Activated T-helper 1 cell treated with Interleukin-2 at 50 U/mL for 16 hours (primary cell): ENCODE measurements at places on chromosomes 5 and 9.
A peak's percentile ranks its signal among the peaks of the same experiment; 100 is the strongest.

GRCh38 chr9:13806714-13807113, 507.2 kb downstream of the NFIB start:
- no peak for DNase-seq

- DNase-seq, result no peak
Observed at GRCh38 chr5:138274189-138274853, at the start of gene GFRA3. GFRA3 (minus strand) TSS chr5:138274621; CDS start chr5:138274424, 197 bp downstream.

- no peak for DNase-seq
Observed at GRCh38 chr5:110053205-110053604, 363.5 kb downstream of the MAN2A1 start.

DNA sequence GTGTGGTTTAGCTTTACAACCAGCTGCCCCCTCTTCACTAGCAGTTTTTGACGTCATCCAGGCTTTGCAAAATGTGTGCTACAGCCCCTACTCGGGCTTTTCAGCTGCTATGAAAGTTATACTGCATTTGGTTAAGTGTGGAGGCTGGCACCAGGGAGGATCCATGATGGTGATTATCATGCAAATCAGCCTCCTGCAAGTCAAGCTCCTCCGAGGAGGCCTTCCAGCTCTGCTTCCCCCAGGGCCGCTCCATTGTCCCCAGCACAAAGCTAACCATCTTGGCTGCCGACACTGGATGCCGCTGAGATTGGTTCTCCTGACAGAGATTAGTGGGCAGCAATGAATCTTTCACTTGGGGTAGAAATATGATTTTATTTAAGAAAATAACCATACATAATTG, 159.6 kb downstream of the NR2F1-AS1 start:
- no peak for DNase-seq

- no peak for DNase-seq
Observed at GRCh38 chr9:68821911-68822310, 116.9 kb downstream of the PIP5K1B start.

GRCh38 chr9:6930827-6931226, 173.1 kb downstream of the KDM4C start:
- no peak for DNase-seq

DNA sequence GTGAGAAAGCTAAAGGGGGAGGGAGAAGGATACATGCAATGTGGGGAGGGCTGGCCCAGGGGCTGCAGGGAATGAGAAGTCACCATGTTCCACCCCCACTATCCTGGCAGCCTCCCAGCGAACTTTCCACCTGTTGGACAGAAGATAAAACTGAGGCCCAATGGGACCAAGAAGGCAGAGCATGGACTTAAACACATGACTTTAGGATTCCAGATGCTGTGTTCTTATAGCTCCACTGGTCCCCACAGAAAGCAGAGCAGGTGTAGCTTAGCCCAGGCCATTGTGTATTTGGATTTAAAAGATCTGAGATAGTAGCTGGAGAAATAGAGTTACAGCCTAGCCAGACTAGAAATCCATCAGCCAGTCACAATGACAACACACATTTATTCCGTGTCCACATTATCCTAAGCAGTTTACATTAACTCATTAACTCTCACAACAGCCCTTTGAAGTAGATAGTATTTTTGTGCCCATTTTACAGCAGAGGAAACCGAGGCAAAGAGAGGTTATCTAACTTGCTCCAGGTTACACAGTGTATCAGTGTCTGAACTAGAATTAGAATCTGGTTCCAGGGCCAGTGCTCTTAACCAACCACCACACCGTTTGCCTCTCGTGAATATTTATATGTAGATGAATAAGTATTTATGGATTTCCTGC, 121.0 kb downstream of the RGS3 start:
- DNase-seq, result no peak

- DNase-seq, result no peak
Observed at GRCh38 chr5:60649288-60649917, 50.6 kb downstream of the DEPDC1B start.

DNA sequence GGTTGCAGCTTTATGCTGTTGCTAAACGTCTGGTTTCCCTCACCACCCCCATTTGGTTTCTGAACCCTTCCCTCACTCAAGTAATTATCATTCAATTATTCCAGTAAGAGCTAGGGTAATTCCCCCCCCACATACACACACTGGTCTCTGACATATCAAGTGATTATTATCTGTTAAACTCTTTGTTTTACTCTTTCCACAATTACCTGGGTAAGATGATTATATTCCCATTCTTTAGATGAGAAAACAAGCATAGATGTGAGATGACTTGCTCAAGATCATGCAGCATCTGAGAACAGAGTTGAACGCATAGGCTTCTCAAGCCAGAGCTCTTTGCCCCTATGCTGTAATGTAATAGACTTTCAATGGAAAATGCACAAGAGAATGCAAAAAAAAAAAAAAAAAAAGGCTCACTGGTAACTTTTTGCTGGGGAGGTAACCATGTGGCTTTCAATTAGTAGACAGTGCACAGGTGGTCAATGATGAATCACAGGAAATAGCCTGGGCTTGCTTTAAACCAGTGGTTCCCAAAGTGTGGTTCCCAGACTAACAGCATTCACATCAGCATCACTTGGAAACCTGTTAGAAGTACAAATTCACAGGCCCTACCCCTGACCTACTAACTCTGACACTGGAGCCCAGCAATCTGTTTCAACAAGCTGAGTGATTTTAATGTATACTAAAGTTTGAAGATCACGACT, 87.6 kb downstream of the PIK3R1 start:
- no peak for DNase-seq

DNA sequence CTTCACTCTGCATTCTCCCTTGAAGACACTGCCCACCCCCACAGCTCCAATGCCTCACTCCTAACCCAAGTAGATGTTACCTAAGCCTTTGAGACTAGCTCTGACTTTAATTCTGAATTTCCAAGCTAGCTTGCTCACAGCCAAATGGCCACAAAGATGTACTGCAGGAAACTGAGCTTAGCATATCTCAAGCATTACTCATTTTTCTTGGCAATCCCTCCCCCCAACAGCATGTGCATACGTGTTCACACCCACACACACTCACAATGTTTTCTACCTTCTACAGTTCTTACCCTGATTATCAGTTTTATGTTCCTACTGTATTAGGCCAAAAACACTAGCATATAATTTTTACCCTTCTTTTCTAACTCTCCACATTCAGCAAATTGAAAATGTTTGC, 13.7 kb upstream of the GRIA1 start:
- DNase-seq, result no peak

DNA sequence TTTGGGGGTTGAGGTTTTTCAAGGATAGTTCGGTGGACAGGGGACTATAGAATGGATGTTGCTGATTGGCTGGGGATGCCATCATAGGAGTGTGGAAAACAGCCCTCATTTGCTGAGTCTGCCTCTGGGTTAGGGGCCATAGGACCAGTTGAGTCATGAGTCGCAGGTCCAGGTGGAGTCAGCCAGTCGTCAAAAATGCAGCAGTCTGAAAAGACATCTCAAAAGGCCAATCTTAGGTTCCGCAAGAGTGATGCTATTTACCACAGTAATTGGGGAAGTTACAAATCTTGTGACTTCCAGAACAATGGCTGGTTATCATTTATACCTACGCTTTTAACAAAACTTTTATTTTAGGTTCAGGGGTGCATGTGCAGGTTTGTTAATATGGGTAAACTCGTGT, 276.0 kb upstream of the DMRT1 start:
- DNase-seq, result no peak

- no peak for DNase-seq
Observed at GRCh38 chr9:136671646-136672430, 9.1 kb downstream of the EGFL7 start.

DNA sequence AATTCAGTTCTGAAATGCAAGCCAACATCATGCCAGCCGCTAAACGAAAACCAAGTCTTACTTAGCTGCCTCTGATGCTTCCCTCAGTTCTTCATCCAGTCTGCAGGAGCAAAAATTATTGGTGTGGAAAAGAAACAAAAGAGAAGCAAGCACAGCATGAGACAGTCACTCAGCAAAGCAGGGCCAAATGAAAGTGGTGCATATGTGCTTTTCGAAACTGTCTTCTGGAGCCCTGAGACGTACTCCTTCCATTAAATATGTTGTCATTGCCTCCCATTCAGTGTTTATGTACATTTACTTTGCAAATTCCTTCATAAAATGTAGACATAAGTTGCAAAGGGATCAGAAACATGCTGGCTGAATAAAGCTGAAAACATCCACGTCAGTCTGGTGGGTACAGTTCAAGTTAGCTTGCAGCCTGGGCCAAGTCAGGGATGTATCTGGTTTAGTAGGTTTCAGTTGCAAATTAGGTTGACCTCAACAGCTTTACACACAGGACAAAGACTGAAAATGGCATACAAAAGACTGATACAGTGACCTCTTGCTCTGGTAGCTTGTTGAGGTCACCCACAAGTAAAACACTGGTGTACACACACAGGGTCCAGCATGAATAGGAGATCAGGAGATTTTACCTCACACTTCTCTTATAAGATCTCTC, 139.7 kb upstream of the PCA3 start:
- DNase-seq, result no peak

DNA sequence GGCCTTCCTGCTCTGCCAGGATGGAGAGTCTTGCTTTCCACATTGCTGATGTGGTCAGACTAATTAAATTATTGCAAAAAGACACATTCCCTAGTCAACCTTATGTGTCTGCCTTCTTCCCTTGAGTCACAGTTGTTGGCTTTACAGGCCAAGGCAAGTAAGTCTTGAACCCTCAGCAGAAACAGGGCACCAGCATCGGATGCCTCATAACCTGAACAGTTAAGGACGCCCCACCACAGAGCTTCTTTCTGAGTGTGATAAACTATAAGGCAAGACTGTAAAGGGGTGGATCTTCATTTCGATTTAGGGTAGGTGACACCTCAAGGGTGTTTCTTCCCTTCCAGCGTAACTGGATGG, 670 bp upstream of the KIF2A start:
- DNase-seq, result no peak

DNA sequence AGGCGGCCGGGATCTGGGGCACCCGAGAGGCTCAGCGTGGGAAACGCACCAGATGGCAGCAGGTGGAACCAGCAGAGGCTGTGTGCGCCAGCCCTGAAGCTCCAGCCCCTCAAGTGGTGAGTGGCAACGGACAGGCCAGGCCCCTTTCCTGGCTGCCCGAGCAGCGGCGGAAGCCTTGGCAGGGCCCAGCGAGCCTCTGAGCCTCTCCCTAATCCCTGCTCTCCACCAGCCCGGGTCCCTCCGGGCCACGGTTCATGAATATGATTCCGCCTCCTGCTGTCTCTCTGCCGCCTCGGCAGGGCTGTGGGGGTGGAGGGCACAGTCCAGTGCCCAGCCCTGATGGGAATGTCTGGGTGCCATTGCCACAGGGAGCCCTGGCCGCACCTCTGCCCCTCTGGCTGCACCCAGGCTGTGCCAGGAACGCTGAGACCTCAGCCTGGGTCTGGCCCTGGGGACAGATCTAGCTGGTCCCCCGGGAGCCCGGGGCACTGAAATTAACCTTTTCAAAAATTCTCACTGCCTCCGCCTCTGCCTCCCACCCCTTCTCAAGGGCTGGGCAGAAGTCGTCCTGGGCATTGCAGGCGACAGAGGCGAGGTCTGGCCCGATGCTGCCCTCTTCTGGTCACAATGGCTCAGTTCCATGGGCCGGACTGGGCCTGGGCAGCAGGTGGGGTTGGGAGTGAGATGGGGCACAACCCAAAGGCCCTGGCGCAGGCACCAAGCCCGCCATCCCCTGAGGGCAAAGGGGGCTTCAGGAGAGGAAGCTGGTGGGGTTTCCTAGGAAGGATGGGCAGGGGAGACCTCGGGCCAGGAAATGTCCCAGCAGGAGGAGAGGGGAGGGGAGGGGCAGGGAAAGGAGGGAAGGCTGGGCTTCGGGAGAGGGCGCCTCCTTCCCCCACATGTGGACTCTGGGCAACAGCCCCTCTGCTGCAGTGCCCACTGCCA, 20.3 kb downstream of the CCDC187 start:
- DNase-seq, result peak; percentile 55

DNA sequence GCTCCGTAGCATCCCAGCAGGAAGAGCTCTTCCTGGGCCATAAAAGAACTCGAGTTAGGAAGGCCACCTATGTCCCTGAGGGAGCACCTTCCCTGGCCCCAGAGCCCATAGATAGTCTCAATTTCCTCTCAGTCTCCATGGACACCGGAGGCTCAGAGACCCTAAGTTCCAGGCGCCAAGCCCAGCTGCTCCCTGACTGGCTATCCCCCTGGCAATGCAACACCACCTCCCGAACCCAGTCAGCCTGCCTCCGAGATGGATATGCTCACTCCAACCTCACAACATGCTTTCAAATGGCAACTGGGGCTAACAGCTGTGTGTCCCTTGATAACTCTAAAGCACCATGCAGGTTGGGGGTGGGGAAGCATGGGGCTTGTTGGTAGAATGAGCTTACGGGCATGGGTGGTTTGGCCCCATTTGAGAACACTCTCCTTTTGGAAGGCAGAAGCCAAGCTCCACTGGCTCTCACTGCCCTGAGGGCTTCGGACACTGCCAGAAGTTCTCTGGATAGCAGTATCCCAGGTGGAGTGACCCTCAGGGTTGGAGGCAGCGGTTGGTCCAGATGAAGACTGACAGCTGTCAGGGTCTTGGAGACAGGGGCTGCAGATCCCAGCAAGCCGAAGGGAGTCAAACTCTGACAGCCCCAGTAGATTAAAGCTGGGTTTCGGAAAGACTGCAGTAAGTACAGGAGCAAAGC, 165.3 kb downstream of the PAX5 start:
- DNase-seq, result no peak

DNA sequence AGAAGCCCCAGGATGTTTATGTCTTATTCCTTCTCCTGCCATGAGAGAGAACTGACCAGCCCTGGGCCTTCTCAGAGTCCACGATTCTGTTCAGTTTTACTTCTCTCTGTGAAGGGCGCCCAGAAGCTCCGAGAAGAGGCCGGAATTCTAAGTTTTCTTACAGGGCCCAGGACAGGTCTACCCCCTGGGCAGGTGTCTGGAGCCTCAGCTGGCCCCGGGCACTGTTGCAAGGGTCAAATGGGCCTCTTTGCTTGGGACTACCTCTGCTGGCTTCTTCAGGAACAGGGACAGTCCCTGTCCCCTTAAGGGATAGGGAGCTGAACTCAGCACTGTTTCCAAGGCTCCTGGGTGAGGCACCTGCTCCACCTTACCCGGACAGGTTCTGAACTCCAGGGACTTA, 55.0 kb downstream of the RASGEF1C start:
- no peak for DNase-seq

DNA sequence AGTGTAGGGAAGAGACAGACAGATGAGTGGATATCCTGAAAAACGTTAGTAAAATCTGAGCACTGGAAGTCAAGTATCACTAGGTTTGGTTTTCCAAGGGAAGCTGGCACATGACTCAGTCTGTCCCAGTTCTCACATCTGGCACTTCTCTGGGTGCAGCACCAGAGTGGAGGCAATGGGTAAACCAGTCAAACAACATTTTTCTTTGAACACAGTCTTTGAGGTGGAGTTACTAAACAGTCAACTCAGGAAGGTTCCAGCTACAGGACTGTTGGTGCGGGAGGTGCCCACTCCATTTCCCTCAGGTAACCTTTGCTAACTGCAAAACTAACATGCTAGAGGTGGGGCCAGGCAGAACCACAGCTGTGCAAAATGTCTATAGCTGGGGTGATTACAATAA, 301.4 kb upstream of the RFX3 start:
- no peak for DNase-seq

- no peak for DNase-seq
Observed at GRCh38 chr5:77645158-77645994, 6.9 kb upstream of the OTP start.

- peak; percentile 4 for DNase-seq
Observed at GRCh38 chr9:92406477-92406876, 2.1 kb upstream of the OGN start.

GRCh38 chr5:169904508-169904907, 75.8 kb downstream of the INSYN2B start:
- DNase-seq, result no peak

- no peak for DNase-seq
Observed at GRCh38 chr5:72566746-72567145, 59.5 kb upstream of the ZNF366 start.
